ENCODE measurements at places on chromosomes 3 and 15.

DNA sequence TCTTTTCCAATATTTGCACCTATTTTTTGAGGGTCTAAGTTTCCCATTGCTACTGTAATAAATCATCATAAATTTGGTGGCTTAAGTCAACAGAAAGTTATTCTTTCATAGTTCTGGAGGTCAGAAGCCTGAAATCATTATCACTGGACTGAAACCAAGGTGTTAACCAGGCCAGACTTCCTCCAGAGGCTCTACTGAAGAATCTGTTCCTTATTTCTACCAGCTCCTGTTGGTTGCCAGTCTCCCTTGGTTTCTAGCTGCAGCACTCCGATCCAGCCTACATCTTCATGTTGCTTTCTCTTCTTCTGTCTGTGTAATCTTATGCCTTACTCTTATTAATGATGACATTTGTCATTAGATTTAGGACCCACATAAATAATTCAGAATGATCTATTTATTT lies 22.0 kb upstream of the ARPP21 start:
- DNase-seq: no peak

DNA sequence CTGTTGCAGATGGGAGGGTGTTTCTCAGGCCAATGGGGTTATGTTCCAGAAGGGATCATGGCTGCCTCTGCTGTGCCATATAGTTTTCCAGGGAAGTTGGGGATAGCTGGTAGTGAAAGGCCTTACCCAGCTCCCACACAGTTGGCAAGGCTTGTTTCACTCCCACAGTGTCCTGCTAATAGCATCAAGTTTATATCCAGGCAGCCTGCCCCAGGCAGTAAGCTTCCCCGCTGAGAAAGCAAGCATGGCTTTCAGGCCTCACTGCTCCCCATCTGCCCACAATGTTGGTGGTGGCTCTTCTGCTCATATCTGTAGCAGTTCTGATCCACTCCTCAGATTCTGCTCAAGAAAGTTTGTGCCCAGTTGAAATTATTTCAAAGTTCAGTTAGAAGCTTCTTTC lies 50.9 kb upstream of the DCBLD2 start:
- DNase-seq: no peak

DNA sequence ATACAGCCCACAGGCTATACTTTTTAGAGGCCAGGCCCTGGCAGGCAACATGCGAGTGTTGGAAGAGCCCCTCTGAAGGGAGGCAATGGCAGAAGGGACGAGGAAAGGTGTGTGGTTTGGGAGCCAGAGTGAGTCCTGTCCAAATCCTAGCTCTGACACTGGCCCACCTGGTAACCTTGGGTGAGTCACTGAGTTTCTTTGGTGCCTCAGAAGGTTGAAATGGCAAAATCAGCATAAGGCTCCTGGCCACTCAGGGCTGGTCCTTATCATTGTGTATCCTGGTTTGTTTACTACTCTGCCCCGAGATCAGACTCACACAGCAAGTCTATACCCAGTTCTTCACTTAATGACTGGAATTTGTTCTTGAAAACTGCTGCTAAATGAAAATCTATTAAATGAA lies 71.4 kb upstream of the TLE3 start:
- no peak for DNase-seq

GRCh38 chr3:138220242-138220641 lies 33.1 kb downstream of the ARMC8 start:
- no peak for DNase-seq

GRCh38 chr3:43126536-43126935 lies 20.7 kb upstream of the POMGNT2 start:
- DNase-seq: no peak

GRCh38 chr3:85726241-85726640 lies 767.5 kb downstream of the CADM2 start:
- no peak for DNase-seq

DNA sequence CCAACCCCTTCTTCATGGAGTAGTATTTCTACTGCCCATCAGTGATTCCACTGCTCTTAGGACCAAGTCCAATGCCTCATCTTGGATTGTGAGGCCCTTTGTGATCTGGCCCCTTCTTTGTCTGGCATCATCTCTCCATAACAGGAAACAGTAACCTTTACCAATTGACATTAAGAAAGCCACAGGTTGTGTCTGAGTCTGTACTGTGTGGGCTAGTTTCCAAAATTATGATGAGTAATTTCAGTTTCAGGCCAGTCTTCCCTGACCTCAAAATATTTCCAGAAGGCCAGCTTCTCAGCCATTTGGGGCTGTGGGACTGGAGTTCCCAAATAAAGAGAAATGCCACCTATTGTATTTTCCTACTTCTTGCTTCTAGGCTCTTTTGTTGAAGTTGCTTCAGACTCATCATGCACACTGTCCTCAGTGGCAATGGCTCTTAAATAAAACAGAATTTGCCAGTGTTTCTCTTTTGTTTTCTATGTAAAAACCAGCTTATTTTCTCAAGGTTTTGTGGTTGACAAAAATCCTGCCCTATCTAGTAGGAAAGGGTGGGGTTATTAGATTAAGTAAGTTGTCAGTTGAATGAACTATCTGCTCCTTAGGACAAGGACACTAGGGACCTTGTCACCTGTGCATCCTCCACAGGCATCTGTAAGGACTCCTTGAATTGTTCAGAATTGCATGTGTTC lies 47.0 kb upstream of the ACKR4 start:
- no peak for DNase-seq

DNA sequence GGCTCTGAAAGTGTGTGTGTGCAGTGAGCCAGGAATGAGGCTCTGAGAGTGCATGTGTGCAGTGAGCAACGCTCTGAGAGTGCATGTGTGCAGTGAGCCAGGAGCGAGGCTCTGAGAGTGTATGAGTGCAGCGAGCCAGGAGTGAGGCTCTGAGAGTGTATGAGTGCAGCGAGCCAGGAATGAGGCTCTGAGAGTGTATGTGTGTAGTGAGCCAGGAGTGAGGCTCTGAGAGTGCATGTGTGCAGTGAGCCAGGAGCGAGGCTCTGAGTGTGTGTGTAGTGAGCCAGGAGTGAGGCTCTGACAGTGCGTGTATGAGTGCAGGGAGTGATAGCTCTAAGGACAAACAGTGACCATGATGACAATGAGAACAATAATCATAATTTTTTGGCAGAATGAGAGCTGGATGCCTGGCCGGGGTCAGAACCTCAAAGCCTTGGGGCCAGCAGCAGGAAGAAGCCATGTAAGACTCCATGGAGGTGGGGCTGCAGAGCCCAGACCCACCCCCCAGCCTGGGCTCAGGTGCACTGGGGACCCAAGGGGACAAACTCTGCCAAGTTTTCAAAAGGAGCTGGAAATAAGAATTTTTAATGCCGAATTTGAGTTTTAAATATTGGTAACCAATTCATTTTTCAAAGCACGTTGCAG lies 85.7 kb upstream of the PRR20G start:
- no peak for DNase-seq

GRCh38 chr3:42831321-42831713 lies 22.1 kb downstream of the ACKR2 start:
- DNase-seq: peak; percentile 63
